Heart right ventricle (tissue), 16 donors: ENCODE measurements at places on chromosomes 4 and X. TPM values are rescaled to one million over a fixed set of nuclear protein-coding genes. Genes with fewer than 3 reads are reported as not detected.

DNA sequence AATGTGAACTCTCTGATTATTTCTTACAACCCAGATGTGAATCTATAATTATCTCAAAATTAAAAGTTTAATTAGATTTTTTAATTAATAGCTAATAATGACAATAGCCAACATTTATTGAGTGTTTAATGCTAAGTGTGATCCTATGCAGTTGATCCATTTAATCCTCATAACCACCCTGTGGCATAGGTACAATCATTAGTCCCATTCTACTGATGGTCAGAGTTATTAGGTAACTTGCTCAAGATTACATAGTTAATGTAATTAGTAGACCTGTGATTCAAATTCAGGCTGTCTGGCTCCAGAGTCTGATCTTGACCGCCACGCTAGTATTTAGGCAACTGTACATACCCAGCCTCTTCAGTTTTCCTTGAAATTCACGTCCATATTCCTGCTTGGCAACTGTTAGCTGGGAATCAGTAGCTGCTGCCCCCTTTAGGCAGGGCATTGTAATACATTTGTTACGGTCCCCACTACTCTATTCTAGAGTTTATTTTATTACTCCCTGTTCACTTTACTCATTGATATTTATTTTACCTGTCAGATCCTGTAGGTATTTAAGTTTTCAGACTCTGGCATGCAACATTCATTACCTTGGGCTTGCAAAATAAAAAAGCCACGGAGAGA lies 20.6 kb upstream of the TEC start:
- no peak for DNase-seq

Gene CENPVL2
- not detected for total RNA-seq

DNA sequence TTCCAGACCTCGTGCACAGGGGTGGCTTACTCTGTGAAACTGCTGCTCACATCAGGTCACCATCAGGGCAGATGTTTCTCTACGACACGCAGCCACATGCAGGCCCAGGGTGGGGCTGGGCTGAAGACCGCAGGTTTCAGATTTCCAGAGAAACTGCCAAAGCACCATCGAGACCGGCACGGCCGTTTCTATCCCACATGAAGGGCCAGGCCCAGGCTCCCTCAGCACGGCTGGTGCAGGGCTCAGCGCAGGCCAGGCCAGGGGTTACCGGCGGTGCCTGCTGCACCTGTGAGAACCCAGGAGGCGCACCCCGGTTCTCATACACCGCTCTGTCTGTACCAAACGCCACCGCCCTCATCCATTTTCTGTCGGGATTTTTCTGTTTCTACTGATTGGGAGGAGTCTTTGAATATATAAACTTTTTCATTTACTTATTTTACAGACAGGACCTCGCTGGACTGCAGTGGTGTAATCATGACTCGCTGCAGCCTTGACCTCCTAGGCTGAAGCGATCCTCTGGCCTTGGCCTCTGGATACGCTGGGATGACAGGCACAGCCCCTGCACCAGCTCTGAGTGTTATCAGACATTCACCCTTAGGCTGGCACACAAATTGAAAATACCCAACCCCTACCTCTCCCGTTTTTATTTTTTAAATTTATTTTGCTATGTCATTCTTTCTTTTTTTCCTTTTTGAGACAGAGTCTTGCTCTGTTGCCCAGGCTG lies 17.1 kb downstream of the CTBP1 start:
- DNase-seq: no peak

GRCh38 chr4:89222170-89222569 lies 85.4 kb downstream of the GPRIN3 start:
- DNase-seq: no peak

DNA sequence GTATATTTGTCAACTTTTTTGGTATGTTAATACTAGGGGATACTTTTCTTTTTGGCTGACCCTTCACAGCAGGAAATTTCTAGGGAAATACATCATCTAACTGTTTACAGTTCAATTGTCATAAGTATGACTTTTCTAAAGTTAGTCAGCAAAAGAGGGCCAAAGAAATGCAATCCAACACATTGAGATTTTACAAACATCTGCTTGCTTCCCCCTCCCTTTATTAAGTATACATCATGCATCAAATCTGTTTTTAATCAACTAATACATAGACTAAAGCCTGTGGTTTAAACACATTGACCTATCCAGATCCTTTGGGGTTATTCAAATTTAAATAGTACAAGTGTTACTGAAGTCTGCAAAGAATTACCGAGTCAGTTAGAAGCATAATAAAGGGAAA lies 93.9 kb downstream of the MID1 start:
- no peak for DNase-seq

Gene MAGEA3
- total RNA-seq: not detected

DNA sequence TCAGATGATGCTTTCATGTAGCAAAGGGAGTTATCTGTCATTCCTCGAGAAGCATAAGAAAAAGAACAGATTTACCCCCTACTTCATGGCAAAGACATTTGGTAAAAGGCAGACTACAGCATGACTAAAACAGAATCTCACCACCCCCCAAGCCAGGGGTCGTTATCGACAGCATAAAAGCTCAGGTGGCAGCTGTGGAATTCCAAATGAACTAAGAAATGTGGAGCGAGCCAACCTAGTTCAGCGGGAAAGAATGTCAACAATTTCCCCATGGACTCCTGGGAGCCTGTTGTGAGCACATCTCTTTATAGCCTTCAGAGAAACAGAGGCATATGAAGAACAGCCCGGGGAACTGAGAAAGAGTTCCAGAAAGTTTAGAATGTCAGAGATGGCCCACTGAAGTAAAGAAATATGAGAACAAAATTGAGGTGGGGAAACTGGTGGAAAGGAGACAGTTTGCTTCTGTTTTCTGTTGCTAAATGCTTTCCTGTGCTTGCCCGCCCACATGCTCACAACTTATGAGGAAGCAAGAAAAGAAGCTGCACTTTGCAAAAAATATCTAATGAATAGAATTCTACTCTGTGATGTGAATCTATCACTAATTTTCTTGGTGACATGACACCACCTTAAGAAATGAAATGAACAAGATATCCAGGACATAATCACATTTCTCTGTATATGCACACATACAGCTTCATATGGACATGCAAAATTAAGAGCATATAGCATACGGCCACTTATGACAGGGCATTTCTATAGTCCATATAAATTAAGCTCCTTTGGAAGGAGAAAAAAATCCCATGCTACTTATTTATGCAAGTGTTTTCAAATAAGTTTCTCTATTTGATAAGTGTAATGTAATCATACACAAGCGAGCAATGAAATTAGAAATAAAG lies 135.3 kb upstream of the MID1 start:
- DNase-seq: no peak

DNA sequence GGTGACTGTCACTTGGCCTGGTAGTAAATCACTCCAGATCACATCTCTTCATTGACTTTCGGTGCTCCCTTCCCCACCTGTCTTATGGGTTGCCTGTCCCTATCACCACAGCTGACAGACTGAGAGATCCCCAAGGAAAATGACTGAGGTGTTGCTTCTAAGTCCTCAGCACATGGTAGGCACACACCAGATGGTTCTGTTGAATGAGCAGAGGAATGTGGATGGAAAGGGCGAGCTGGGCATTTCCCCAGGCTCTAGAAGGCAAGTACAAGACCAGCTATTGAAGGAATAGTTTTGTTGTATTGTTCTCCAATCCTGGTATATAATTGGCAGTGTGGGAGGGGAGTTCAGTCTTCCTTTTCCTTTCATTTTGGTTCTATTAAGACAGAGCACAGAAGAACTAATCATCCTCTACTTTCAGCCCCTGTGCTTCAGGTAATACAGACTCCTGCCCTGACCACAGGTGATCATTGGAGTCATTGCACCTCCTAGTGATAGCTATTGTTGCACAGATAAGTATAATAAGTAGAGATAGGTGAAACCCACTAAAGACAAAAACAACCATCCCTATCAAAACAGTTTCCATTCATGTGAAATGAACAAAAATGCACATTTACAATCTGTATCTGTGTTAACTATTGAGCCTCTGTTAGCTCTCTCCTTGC lies 158.6 kb downstream of the TRAM1L1 start:
- DNase-seq: no peak

- DNase-seq: no peak
Observed at GRCh38 chr4:17763416-17763815, 18.0 kb downstream of the FAM184B start.

- peak; percentile 28 for DNase-seq
Observed at GRCh38 chrX:13376857-13377549, 57.1 kb upstream of the ATXN3L start.

DNA sequence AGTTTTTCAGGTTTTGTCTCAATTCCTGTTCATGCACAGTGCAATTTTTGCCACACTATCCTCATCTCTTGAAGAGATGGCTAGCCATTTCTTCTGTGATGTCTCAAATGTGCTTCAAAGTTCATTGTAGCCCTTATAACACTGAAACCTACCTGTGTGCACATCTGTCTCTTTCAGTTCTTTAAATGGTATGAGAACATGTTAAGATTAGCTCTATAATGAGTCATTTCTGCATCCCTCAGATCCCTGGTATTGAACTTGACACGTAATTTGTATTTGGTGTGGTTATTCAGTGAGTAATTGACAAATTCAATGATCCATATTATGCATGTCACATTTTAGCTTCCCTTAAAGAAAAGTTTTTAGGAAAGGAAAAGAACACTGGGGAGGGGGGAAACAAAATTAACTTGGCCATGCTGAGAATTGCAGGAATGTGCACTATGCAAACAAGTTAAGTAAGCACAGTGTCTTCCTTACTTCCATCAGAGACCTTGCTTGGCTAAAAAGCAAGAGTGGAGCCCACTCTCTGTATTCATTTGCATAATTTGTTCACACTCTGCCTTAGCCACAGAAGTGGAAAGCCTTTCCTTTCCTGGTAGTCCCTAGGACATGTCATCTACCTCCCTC lies 659.8 kb upstream of the MAGEB2 start:
- DNase-seq: no peak

GRCh38 chr4:169795585-169795984 lies 37.8 kb upstream of the HPF1 start:
- DNase-seq: no peak

GRCh38 chr4:109408711-109409110 lies 24.9 kb upstream of the SEC24B start:
- DNase-seq: no peak

Gene PRR32
- total RNA-seq: 0.30 TPM

Gene GPR78
- not detected for total RNA-seq

GRCh38 chr4:128416921-128417320 lies 129.3 kb upstream of the PGRMC2 start:
- DNase-seq: no peak

- no peak for DNase-seq
Observed at GRCh38 chr4:19494961-19495360, 756.7 kb upstream of the SLIT2 start.

Gene ZGRF1
- total RNA-seq: 2.2 TPM

DNA sequence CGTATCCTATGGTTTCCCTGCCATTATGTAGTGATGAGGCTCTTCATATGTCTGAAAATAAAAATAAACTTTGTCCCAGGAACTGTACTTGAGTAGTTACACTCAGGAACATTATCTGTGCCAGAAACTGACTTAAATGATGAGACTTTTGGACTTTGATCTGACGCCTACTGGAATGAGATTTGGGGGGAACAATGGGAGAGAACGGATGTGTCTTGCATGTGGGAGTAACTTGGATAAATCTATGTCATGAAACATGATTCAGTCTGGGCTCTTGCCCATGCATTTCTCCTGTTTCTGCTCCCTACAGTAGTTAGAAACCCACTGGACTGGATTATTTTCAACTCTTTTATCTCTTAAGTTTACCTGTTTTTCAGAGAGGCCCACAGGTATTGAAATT lies 2351.4 kb downstream of the PCDH7 start:
- no peak for DNase-seq

Gene CCKAR
- total RNA-seq: not detected

Gene PABPC1L2B
- total RNA-seq: not detected

Gene TMEM156
- not detected for total RNA-seq

Gene SYNPO2
- 231 TPM for total RNA-seq

DNA sequence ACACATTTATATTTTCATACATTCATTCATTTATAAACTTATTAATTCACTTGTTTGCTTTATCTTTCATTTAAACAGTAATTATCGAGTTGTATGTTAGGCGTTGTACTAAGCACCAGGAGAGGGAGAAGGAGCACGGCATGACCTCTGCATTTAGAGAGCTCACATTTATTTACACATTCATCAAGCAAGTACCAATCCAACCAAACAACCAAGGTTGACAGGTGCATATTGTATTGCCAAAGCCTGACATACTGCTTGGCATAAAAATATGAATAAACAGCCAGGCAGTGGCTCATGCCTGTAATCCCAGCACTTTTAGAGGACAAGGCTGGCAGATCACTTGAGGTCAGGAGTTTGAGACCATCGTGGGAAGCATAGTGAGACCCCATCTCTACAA lies 37.0 kb upstream of the CLNK start:
- DNase-seq: no peak

Gene USP26
- not detected for total RNA-seq

GRCh38 chr4:41751449-41752061 lies 3.0 kb upstream of the PHOX2B start:
- DNase-seq: no peak

GRCh38 chr4:1843852-1844251 lies 12.1 kb downstream of the LETM1 start:
- DNase-seq: peak; percentile 51

GRCh38 chr4:16116493-16116990 lies 32.7 kb upstream of the PROM1 start:
- no peak for DNase-seq

GRCh38 chr4:56371426-56372220 lies 15.7 kb downstream of the AASDH start:
- no peak for DNase-seq

Gene SRD5A3
- 5.6 TPM for total RNA-seq

GRCh38 chr4:103136671-103137445 lies 37.2 kb upstream of the BDH2 start:
- no peak for DNase-seq

DNA sequence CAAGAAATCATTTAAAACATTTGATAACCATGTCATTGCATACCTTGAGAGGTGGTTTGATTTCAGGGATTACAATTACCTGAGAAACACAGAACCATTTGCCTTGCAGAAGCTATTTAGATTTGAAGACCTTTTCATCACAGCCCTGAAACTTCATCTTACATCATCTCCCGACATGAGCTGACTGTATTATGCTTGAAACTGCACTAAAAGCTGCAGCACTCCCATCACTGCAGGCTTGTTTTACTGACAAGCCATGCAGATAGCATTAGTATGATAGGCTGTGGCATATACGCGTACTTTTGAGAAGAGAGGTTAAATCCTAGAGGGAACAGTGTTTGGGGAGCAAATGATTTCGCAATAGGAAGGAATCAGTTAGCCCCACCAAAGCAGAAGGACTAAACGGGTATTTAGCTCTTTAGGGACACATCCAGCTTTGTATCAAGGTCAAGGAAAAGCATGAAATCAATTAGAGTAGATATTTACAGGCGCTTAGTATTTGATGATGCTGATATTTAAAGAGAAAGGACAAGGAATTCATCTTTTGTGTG lies 133.2 kb upstream of the DIAPH2 start:
- no peak for DNase-seq
